D341Med (cell line): ENCODE measurements at places on chromosomes 7 and 10.

DNA sequence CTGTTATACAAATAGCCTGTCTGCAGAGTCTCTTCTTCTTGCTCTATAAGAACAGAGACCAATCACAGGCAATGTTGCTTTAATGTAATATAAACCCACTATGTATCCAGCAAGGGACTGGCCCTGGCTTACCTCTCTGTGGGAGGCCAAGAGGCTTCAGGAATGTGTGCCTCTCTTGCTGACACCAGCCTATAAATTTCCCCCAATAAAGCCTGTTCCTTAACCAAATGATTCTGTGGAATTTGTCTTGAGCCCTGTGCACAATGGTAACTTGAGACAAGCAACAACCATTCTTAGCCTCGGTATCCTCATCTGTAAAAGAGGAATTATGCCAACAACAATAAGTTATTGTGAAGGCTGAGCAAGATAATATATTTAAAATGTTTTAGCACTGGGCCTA lies 563.7 kb downstream of the GRM8 start:
- no peak for DNase-seq

- no peak for DNase-seq
Measured at GRCh38 chr7:135499818-135500217, 10.1 kb downstream of the CNOT4 start.

DNA sequence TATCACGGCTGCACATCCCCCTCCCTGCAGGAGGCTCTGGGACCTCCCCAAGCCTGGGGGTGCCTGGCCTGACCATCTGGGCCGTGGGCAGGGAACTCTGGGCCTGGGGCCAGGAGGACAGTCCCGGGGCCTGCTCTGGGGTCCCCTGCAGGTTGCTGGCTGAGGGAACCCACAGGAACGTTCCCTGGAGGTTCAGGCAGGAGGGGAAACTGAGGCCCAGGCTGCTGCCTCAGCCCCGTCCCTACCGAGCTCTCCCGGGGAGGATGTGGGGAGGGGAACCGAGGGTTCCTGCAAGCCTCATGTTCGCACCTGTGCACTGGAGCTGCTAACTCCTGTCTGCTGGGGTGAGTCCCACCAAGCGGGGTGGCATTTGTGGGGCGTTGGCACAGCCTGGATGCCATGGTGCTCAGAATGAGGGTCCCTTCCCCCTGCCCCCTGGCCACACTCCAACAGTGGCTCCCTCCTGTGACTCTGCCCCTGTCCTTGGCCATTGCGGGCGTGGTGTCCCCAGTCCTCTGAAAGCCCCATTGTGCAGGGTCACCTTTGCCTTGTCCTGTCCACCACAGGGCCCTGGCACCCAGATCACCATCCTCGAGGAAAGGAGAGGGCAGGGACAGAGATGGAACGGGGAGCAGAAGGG lies 9.4 kb downstream of the ELFN1 start:
- DNase-seq, result no peak

DNA sequence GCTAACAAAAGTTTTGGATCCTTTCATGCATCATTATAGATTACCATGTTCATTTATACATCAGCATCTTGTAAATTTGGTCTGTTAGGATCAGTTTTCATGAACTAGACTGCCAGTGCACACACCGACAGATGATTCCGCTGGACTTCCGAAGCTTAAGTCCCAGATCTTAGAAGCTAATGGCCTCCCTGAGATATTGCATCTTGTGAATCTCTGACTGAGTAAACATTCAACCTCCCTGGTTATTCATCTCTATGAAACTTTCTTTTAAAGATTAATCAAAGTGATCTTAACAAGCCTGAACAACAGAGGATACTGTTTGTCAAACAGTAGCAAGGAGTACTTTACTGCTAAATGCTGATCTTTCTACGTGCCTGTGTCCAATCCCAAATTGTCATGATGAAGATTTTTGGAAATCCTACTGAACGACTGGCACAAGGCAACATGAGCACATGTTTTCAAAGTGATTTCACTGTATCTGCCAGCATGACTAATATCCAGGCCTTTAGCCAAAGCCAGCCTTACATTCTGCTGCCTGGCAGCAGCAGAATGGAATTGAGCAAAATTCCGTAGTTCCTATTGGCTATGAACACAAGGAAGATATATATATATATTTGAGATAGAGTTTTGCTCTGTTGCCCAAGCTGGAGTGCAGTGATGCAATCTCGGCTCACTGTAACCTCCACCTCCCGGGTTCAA lies 91.3 kb upstream of the ANK3 start:
- no peak for DNase-seq

GRCh38 chr7:7251742-7252141 lies 69.4 kb downstream of the C1GALT1 start:
- no peak for DNase-seq

DNA sequence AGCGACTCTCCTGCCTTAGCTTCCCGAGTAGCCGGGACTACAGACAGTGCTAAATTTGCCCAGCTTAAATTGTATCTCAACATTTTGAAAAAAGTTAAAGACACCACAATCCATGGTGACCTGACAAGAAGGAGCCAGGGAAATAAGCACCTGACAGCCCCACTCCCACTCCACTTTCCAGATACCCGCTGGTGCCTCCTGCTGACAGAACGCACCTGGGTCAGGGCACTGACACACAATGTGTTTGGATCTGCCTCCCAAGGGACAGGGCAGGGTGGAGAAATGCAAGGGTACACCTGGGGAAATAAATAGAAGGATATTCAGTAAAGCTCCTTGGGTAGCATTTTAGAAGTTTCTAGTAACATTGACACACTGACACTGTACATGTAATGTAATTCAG lies 58.9 kb upstream of the OPN4 start:
- DNase-seq, result no peak

DNA sequence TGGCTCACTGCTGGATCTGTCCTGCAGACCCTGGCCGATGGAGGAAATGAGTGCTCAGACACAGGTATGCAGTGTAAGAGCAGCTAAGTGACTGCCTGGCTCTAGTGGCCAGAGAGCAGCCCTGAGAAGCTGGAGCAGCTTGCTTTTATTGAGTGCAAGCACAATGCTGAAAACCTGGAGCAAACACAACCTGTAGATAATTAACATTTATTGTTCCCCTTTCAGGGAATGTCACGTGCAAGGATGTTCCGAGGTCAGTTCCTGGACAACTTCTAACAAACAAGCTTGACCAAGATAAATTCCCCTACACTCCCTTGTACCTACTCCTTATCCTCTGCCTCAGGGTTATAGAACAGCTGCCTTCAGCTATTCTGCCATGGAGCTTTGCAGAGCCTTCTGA lies 31.3 kb downstream of the DDC start:
- DNase-seq, result no peak

- DNase-seq, result no peak
Measured at GRCh38 chr7:16916738-16917137, 35.0 kb upstream of the AGR3 start.

DNA sequence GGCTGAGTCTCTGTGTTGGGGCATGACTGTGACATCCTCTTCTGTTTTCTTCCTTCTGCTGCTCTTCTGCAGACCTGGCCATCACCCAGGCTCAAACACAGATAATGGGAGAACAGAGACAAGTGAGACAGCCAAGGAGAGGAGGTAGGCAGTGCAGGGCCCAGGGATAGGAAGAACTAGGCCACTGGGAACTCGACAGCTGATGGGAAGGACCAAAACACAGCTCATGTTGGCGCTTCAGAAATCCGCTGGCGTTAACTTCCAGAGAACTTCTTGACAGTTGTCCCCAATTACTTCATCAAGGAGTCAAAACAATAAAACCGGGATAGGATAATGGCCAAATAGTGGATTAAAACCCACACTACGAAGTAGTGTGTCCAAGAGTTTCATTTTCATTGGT lies 97.0 kb upstream of the PALS2 start:
- DNase-seq, result no peak

DNA sequence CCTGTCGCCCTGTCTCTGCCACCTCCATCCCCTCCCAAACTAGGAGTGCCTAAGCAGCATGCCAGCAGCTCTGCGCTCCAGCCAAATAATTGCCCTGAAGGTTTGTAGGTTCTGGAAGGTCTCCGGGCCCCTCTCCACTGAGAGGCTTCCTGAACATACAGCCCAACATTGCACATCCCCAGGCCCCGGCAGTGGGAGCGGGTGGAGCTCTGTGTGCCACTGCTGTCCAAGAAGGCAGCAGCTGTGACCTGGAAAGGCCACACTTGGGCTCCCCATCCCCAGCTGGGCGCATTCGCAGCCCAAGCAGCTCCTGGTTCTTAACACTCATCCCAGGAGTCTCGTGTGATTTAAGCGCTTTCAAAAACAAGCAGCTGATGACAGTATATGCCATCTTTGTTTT lies 95.7 kb downstream of the COL13A1 start:
- no peak for DNase-seq

- no peak for DNase-seq
Measured at GRCh38 chr7:87354749-87355148, 9.3 kb downstream of the CROT start.

- DNase-seq, result no peak
Measured at GRCh38 chr7:28112467-28112866, 68.1 kb downstream of the JAZF1 start.

- no peak for DNase-seq
Measured at GRCh38 chr10:75410132-75411005, 8.8 kb upstream of the ZNF503 start.

DNA sequence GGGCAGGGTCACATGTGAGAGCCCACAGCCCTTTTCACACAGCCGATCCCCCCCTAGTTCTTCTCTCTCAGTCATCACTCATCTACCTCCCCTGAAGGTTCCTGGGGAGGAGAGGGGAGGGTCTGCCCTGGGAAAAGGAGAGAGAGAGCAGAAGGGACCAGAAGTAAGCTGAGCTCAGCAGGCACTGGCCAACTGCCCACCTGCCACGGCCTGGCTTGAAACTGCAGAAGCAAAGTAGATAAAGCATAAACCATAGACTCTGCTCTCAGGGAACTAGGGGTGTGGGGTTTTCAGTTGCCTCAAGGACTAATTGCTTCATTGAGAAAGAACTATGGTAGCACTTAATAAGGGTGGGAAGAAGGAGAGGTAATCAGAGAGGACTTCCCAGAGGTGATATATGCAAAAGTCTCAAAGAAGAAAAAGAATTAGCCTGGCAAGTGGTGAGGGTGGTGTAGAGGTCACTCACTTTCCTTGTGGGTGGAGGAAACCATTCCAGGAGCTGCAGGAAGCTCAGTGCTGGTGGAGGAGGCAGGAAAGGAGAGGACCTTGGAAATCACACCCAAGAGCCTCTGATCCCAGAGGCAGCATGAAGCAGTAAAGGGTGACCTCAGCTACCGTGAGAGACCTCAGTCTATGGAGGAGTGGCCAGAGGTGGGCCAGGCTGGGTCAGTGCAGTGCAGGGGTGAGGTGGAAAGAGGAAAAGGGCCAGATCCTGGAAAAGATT lies 17.2 kb downstream of the PILRA start:
- DNase-seq, result no peak

GRCh38 chr7:155860840-155861479 lies 48.7 kb upstream of the SHH start:
- no peak for DNase-seq

DNA sequence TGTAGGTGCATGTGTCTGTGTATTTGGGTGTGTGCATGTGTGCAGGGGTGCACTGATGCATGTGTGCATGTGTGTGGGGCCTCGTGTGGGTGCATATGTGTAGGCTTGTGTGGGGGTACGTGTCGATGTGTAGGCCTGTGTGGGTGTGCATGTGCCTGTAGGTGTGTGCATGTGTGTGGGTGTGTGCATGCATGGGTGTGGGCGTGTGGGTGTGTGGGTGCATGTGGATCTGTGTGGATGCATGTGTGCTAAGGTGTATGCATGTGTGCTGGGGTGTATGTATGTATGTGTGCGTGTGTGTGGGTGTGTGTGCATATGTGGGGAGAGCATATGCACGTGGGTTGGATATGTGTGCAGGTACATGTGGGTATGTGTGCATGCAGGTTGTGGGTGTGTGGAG lies 73.2 kb downstream of the NKX6-2 start:
- DNase-seq, result no peak

DNA sequence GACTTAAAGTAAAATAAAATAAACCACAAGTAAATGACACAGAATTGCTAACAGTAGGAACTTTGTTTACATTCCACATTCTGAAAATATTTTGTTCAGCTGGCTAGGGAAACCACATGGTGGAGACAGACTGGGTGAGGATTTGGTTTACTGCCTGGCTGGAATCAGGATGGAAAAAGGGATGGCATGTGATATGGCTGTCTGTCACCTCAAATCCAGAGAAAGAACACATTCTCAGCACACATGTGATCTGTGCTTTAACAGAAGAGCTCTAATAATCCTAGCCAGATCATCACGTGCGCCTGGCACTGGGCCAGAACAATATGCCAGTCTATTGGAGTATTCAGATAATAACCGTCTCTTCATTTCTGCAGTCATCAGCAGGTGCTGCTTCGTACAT lies 90.9 kb upstream of the PIP4K2A start:
- peak; percentile 46 for DNase-seq

DNA sequence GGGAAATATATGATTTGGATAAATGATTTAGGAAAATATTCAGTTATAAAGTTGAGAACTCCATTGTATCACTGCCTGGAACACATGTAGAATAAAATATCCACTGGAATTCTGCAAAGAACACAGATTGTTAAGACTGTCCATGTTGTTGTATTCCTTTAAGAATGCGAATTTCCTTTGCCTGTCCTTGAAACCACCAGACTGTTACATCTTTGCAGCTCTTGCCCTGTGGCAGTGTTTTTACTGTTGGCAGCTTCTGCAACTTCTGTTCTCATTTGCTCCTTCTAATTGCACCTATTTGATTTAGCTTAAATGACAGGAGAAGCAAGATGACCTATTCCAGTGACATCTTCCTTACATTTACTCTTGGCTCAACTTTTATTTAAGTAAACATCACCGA lies 39.7 kb downstream of the MALSU1 start:
- DNase-seq, result no peak

- no peak for DNase-seq
Measured at GRCh38 chr10:100333661-100334440, 3.8 kb upstream of the PKD2L1 start.

DNA sequence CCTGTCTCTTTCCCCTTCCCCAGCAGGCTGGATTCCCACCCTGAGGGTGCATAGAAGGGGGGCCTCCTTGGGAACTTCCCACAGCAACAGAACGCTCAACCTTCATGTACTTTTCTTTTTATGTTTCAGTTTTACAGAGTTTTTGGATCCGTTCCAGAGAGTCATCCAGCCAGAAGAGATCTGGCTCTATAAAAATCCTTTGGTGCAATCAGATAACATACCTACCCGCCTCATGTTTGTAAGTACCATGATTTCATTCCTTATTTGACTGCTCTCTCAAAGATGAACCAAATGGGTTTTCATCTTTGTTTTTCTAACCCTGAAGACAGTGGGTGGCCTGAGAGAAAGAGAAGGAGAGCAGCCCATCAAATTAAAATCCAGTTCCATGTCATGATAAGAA lies 46.7 kb downstream of the PLPP4 start:
- no peak for DNase-seq

GRCh38 chr10:96695366-96695765 lies 24.9 kb downstream of the PIK3AP1 start:
- DNase-seq, result no peak

GRCh38 chr7:18547509-18548187 lies 52.1 kb downstream of the HDAC9 start:
- no peak for DNase-seq

GRCh38 chr10:29681676-29682448 lies 47.1 kb upstream of the SVIL start:
- DNase-seq, result no peak
